ENCODE measurements at places on chromosomes 2 and 18.

- DNase-seq: no peak
These were observed 694 bp upstream of the HPCAL1 start for GRCh38 chr2:10301941-10302478.

DNA sequence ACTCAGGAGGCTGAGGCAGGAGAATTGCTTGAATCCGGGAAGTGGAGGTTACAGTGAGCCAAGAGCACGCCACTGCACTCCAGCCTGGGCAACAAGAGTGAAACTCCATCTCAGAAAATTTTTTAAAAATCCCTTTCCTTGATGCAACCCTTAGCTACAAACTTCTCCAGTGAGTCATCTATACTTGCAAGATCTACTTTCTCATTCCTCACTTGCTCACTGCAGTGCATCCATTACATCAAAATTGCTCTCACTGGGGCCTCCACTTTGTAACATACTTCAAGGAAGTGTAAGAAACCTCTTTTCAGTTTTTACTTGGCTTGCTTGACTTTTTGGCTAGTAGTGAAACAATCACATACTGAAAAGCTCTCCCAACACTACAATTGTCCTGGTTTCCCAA, 65.3 kb downstream of the REEP1 start:
- no peak for DNase-seq

DNA sequence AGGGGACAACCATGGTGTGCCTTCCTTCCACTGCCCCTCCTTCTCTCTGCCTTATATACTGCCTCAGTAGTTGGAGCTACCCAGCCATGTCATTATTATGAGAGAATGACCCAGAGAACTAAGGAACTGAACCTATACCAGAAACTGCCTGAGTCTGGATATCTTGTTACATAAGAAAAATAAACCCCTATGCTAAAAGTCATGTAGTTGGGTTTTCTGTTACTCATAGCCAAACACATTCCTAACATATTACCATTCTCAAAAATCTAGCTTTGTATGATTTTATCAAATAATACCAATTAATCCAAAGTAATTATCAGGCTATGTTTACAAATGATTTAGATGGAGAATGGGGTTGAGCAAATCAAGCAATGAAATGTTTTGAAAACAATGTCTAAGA, 15.0 kb upstream of the KLF7 start:
- peak; percentile 69 for DNase-seq

- no peak for DNase-seq
These were observed 10.8 kb upstream of the TAF4B start for GRCh38 chr18:26215247-26215970.

- no peak for DNase-seq
These were observed 268.1 kb upstream of the LINC00305 start for GRCh38 chr18:64416990-64417389.

DNA sequence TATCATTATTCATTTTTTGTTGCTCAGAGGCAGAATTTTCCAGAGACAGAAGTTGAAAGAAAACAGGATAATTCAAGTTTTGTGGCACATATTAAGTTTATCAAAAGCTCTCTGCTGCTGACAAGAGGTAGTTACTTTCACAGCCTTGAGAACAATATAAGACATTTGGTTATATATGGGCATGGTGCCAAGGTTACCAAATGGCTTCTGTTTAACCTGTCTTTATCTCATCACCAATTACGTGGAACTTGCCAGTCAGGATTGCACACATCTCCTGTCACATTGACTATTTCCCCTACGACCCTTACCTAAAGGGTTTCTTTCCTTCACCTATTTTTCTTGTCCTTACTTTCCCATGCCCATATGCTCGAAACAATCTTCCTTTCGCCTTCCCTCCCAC, 35.9 kb downstream of the KLF7 start:
- no peak for DNase-seq

- peak; percentile 45 for DNase-seq
These were observed 227.3 kb upstream of the TANK start for GRCh38 chr2:160932960-160933359.

- no peak for DNase-seq
These were observed 9.5 kb downstream of the SDC1 start for GRCh38 chr2:20215183-20216040.

- DNase-seq: no peak
These were observed 619.0 kb downstream of the SLC4A3 start for GRCh38 chr2:220246386-220246785.

- DNase-seq: no peak
These were observed 230.7 kb upstream of the CCDC68 start for GRCh38 chr18:55189972-55190371.

GRCh38 chr2:111053825-111054515, 66.7 kb upstream of the BCL2L11 start:
- no peak for DNase-seq

DNA sequence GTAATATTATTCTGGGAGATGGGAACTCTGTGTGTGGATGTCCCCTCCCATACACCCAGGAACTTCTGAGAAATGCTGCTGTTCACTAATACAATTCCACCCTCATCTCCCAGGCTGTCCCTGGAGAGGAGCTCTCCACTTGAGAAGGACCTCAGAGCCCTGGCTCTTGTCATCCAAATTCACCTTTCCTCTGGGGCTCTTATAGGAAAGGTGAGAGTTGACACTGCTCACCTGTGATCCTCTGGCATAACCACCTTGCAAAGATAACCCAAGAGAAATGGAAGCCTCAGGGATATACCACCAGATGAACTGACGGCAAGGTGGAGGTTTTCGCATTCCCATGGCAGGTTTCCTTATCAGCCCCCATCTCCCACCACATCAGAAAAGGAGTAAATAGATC, 52.0 kb downstream of the IL1RL2 start:
- no peak for DNase-seq

DNA sequence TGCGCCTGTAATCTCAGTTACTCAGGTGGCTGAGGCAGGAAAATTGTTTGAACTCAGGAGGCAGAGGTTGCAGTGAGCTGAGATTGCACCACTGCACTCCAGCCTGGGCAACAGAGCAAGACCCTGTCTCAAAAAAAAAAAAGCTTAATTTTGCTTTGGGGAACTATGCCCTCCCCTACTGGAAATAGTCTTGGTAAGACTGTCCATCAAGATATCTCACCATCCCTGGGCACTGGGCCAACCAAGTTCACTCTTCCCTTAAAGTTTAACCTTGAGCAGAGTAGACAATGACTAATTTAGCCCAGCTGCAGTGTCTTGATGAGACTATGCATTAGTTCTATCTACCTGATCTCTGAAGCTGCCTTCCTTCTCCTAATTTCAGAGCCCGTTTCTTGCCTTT, 44.7 kb downstream of the ASXL2 start:
- DNase-seq: peak; percentile 56

DNA sequence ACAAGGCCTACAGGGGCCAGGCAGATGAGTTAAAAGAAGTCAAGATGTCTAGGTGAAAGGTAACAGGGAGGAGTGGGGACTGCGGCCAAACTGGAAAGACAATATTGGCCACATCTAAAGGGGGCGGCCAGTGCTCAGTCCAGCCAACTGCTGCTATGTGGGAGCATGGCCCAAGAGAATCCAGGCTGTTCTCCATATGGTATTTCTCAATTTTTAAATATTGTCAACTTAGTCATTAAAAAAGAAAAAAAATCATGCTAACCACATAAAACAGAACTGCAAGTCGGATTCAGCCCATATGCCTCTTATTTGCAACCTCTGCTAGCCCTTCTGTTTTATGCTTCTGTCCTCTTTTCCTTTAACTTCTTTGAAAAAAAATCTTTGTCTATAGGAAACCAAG, 14.8 kb downstream of the TRABD2A start:
- no peak for DNase-seq

DNA sequence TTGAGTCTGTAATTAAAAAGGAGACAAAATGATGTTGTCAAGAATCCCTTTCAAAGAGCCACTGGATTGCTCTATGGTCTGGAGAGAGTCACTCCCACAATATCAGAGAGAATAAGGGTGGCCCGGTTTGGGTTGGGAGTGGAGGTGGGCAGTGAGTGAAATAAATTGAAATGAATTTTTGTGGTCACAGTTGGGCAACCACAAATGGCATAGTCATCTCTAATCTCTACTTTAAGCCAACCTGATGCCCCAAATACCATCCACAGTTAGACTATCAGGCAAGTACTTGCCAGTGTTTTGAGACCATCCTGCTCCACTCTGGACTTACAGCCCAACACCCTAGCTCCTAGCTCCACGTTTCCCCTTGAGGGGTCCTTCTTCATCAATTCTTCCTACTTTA, 559.7 kb downstream of the BCL11A start:
- DNase-seq: no peak

- no peak for DNase-seq
These were observed 156.3 kb downstream of the TTC32 start for GRCh38 chr2:19745318-19746136.

Data from choroid plexus epithelial cell (primary cell).